ENCODE measurements at places on chromosomes 13 and 19.

DNA sequence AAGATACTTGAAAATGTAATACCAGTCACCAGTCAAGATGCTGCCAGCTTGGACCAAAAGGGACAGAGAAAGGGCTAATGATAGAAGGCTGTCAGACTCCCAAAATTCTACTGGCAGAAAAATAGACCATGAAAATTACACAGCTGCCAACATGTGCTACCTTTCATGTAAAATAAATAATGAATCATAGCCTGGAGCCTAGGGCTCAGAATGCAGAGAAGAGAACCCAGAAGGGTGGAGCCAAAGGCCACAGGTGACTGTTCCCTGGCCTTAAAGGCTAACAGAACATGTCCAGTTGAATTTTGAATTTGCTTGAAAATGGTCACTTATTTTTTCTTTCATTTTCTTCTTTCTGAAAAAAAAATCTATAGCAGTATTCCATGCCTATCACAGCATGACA is 1827.0 kb upstream of the MIR17HG start:
- DNase-seq, result no peak

- DNase-seq, result no peak
These were observed 165.2 kb downstream of the TDRD3 start for GRCh38 chr13:60562096-60562780.

- no peak for DNase-seq
These were observed 9.8 kb downstream of the CLEC4M start for GRCh38 chr19:7772752-7773291.

DNA sequence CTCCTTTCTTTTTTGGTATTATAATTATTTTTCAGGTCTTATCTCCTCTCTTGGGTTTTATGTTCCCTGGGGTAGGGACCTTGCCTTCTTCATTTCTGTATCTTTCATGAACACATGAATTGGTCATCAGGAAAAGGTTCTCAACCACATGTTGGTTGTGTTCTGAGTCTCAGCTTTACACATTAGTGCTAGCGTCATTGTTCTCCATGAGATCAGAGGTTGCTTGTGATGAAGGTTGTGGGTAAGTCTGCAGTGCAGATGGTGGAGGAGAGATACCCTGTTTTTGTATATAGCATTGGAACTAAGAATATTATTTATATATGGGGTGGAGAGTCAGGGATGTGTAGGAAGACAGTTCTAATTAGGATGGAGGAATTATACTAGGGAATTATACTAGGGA is 24.5 kb upstream of the CEACAM8 start:
- no peak for DNase-seq

- no peak for DNase-seq
These were observed 28.2 kb upstream of the CYSLTR2 start for GRCh38 chr13:48625413-48626076.

DNA sequence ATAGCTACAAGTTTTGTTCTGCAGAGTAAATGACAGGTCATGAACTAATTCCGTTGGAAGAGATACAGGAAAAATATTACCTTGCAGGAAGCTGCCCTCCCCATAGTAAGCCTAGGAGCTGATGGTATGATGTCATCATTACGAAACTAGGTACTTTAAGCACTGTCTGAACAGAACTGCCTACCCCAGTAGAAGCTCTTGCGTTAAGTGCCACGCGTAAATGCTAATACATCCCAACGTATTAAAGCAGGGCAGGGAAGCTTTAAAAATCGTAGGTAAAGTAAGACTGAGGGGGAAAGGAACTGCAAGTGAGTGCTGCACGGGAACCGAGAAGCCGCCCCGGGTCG is 572 bp downstream of the UGGT2 start:
- DNase-seq, result peak; percentile 35

DNA sequence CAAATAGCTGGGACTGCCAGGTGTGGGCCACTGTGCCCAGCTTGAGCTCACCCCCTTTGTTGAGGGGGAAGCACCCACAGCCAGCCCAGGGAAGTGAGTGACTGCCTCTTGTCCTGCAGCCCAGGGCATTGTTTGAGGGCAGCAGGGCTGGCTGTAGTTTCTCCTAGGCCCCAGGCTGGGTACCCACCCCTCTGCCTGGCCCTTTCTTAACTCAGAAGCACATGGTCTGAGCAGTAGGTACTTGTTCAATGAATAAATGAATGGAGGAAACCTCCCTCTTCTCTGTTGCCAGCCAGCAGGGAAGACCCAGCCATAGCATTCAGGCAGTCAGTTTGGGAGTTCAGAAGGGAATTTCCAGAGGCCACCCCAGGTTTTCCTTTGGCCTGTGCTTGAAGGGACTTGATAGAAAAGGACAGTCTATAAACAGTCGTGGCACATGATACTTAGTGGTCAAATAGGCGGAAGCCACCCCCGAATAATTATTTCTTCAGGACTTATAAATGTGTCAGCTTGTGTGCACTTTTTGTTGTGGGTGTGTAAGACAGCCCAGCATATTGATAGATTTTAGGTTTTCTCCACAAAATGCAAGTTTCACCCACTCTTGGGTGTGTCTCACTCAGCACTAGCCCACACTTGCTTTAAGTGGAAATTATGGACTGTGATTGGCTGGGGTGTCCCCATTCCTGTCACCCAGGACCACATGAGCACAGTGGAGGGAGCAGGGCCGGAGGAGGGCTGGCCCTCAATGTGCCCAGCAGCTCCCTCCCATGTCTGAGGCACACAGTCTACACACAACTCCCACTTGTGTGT is 33.1 kb downstream of the GATAD2A start:
- DNase-seq, result no peak

GRCh38 chr19:35533822-35534392 is 651 bp downstream of the GAPDHS start:
- no peak for DNase-seq

- DNase-seq, result no peak
These were observed 379.6 kb downstream of the TSHZ3 start for GRCh38 chr19:30969591-30969990.

DNA sequence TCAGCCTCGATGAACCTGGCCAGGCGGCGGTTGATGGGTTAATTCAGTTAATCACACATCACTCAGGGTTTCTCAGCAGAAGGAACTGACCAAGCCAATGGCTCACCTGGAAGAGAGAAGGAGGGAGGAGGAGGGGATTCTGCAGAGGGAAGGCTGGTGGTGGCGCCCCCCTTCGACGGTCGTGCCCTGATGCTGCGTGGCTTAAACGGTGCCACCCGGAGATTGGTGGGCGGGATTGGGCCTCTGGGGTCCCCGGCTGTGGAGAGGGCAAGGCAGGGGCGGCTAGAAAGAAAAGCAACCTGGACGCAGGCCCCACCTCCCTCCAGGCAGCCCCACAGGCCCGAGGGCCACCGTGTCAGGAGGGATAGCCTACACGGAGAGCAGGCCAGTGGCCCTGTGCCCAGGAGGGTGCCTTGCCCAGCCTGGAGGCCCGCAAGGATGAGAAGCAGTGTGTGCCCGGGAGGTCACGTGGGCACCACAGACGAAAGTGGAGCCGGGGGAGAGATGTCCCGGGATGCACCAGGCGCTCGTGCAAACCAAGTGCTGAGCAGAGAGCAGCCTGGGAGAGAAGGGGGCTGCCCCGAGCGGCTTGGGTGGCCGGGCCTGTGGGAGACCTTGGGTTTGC is 16.0 kb downstream of the CSNK1G2 start:
- peak; percentile 67 for DNase-seq

GRCh38 chr13:76425935-76426334 is 460.3 kb downstream of the KCTD12 start:
- DNase-seq, result no peak

DNA sequence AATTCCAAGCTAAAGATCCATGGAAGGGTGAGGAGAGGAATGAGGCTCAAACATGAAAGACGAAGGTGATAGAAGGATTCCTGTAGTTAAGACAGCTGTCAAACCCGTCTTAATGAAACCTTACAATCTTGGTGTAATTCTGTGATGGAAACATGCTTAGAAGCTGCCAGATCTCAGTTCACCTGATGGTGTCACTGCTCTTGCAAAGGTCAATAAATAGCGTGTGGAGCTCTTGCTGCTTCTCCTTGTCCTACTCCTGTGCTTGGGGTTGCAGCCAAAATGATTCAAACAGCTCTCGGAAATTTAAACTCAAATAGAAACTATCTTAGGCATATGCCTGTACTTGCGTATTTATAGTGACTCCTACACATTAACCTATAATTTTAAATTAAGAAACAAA is 1705.0 kb downstream of the OLFM4 start:
- DNase-seq, result peak; percentile 38

DNA sequence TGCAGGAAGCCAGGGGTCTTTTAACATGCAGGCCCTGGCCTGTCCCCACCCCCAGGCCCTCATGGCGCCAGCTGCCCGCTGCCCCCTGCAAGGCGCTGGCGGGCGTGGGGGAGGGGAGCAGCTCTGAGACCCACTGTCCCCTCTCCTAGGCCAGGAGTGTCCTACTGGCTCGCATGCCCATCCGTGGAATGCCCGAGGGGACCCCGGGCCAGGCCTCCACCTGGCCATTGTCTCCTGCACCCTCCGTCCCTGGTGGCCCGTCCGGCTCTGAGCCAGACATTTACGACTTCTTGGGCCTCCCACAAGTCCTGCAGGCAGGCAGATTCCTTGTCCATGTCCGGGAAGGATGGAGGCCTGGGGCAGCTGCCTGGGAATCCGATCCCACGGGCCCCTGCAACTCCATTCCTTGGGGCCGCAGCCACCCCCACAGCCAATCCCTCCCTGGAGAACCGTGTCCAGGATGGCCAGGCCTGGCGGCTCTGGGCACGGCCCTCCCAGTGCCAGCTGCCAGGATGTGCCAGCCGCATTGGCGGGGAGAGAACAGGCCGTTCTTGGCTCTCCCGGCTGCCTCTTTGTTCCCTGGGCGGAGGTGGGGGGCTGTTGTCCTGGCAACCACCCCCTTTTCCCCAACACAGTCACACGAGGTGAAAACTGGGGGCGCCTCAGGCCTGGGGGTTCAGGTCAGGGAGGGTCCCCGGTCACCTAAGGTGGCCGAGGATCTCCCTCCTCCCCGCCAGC is 10.5 kb upstream of the PLIN3 start:
- DNase-seq, result peak; percentile 17

DNA sequence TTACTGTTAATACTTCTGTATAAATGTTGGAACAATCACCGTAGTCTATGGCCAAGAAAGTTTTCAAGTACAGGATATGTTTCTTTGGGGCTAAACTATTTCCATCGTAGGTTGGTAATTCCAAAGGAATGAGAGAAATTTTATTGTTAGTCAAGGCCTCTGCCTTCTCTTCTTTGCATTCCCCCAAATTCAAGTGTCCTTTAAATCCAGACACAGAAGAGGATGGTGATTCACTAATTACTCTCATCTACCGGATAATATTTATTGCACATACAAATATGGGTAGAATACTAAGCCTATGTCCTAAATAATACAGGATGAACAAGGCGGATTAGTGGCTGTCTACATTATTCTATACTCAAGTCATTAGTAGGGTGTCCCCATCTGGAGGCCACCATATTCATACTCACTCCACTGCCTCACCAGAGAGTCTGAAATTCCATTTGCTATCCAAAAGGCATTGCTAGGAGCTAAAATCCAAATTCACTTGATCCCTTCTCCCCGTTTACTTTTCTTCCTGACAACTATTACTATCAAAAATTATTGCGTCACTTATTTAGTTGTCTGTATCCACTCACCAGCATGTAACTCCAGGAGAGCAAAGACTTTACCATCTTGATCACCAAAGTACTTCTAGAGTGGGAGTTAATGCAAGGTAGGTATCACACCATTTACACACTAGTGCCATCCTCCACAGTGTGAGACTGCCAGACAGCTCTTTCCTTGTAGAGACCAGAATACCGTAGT is 82.4 kb upstream of the SGCG start:
- no peak for DNase-seq

DNA sequence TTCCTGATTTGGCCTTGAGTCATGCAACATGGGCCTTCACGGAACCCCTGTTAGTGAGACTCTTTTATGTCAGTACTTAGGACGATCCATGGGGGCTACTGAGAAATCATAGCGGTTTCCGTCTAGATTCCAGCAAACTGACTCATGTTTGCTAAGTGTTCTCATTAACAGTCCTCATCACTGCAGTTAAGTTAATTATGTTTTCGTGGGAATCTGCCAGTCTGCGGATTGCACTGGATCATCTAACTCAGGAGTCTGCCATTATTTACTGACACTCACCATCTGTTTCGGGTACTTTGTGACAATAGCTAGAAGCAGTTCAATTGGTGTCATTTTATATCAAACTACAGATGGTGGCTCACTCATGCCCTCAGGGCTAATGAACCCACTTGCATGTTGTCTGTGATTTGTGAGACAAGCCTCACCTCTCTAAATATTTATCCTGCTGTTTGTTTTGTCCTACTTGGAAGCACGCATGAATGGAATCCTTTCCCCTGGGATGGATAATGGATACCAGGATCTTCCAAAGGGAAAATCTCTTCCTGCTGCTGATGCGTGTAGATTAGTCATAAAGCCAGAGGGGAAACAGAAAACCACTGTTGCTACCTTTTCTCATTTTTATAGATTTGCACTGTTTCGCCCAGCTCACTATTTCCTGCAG is 61.8 kb downstream of the RAB20 start:
- peak; percentile 2 for DNase-seq

DNA sequence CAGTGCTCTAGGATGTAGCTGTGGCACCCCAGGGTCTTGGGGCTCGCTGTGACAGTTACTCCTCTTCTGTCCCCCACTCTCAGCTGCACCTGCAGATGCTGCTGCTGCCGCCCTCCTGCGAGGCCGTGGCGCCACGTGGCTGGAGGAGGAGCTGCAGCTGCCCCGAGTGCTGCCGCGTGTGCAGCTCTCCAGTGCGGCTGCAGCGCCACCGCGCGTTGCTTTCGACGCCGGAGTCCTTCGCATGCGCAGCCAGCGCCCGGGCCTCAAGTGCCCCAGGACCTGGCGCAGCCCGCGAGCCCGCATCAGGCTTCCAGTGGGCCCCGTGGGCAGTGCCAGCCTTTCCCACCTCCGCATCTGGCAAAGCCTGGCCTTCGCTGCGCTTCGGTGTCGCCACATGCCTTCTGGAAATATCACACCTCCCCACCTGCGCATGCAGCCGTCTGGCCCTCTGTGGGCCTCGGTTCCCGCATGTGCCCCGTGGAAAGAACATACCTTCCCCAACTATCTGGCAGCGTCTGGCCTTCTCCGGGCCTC is 692 bp upstream of the ZNF580 start:
- no peak for DNase-seq

DNA sequence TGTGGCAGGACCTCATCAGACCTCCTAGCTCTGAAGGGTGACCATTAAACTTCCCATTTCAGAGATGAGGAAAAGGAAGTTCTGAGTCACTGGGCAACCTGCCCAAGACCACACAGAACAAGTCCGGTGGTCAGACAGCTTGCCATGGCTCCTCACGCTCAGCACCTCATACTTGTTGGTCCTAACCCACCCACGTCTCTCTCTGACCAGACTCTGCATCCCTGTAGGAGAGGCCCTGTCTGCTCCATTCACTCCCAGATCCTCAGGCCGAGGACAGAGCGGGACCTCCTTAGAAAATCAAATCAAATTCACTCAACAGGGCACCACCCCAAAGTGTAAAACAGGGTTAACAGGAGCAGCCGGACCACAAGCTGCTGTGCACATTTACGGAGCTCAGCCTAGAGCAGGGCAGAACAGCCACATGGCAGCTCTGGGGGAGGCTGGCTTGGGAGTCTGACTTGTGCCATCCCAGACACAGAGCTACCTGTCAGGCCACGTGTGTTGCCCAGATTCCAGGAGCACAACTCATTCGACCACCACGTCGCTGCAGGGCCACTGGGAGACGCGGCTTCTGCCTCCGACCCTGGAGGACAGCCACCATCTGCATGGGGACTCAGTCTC is 1.7 kb downstream of the MIER2 start:
- peak; percentile 10 for DNase-seq

- no peak for DNase-seq
These were observed 90.4 kb downstream of the PCCA start for GRCh38 chr13:100179276-100179675.

- no peak for DNase-seq
These were observed 22.4 kb downstream of the GTF2F2 start for GRCh38 chr13:45142440-45143345.

All from cerebellar cortex (tissue), 1 donor.